Nasal cavity respiratory epithelium epithelial cell of viscerocranial mucosa (primary cell): ENCODE measurements at places on chromosomes 16 and 17. TPM values are rescaled to one million over a fixed set of nuclear protein-coding genes. Genes with fewer than 3 reads are reported as not detected.

The CCDC43 gene
- 41.2 and 47.8 TPM in 2 replicates for total RNA-seq

The MYLK3 gene
- total RNA-seq = under 0.01 and 0.14 TPM in 2 replicates

The DNASE1L2 gene
- total RNA-seq = 0.34 and 1.00 TPM in 2 replicates

The IL17C gene
- total RNA-seq = not detected in 2 replicates

The RNF151 gene
- total RNA-seq = not detected in 2 replicates

The NKD1 gene
- total RNA-seq = under 0.01 and 0.36 TPM in 2 replicates

The EME1 gene
- 0.14 and 0.68 TPM in 2 replicates for total RNA-seq

The ZFHX3 gene
- total RNA-seq = 3.8 and 12.4 TPM in 2 replicates

The SPNS3 gene
- total RNA-seq = under 0.01 TPM in 1 of 2 replicates, not detected in the other

The MPP2 gene
- total RNA-seq = 0.28 TPM in 1 of 2 replicates, not detected in the other

The SKAP1 gene
- 0.14 TPM in 1 of 2 replicates, not detected in the other for total RNA-seq

The ATP2C2 gene
- 26.7 and 50.7 TPM in 2 replicates for total RNA-seq

The LDHD gene
- total RNA-seq = 0.68 and 2.8 TPM in 2 replicates
